Thymus (tissue), 14 donors: ENCODE measurements at places on chromosomes 1 and 21. TPM values are rescaled to one million over a fixed set of nuclear protein-coding genes. Genes with fewer than 3 reads are reported as not detected.
A peak's percentile ranks its signal among the peaks of the same experiment; 100 is the strongest.

MYOM3 gene
- 1.5 TPM for total RNA-seq

KCNH1 gene
- 0.85 TPM for total RNA-seq

PPCS gene
- total RNA-seq: 49.8 TPM

KIF21B gene
- 8.2 TPM for total RNA-seq

SNX7 gene
- total RNA-seq: 6.0 TPM

NID1 gene
- total RNA-seq: 4.6 TPM

PAFAH2 gene
- 73.1 TPM for total RNA-seq

VTCN1 gene
- 0.09 TPM for total RNA-seq

SMCP gene
- not detected for total RNA-seq

LCE3E gene
- total RNA-seq: not detected

DNA sequence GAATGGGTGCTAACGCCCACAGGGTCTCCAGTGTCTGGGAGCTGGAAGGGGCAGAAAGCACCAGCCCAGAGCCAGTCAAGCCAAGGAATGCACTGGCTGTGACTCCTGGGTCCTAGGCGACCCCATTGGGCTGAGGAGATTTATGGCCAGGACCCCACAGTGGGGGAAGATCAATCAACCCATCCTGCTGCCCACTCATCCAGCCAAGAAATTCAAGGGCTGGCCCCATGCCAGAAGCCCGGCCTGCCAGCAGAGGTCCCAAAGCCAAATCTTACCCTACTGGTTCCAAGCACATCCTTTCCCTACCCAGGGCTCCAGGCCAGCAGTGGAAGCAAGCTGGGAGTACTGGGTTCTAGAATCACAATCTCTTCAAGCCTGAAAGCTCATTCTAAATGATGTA is 6.8 kb upstream of the PDZK1IP1 start:
- no peak for DNase-seq
- no peak overlapping the region for H3K4me3 ChIP-seq
- no peaks in the 10 kb centered on the region for H3K4me1 ChIP-seq

- DNase-seq: no peak
- H3K4me1 ChIP-seq: no peaks in the 10 kb centered on the region
- H3K4me3 ChIP-seq: no peak overlapping the region
- H3K27ac ChIP-seq: no peak overlapping the region
Observed at GRCh38 chr1:178021950-178022349, 52.1 kb upstream of the SEC16B start.

DNA sequence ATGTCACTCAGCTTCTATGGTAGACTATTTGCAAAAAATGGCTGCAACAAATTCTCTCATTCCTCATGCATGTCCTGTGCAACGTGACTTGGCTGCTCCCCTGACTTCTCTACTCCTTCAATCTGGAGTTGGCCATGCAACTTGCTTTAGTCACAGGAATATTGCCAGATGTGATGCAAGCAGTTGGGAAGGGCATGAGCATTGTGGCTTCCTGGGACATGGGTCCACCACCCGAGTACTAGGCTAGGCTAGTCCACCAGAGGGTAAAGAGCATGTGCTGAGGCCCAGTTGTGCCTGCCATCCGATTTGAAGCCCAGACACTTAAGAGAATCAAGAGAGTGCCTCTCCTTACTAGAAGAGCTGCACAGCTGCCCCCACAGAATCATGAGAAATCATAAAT is 89.6 kb downstream of the DSCAM start:
- H3K27me3 ChIP-seq: no peaks in the 10 kb centered on the region
- DNase-seq: no peak
- no peak overlapping the region for H3K4me3 ChIP-seq
- H3K36me3 ChIP-seq: no peaks in the 10 kb centered on the region
- no peaks in the 10 kb centered on the region for H3K4me1 ChIP-seq

DNA sequence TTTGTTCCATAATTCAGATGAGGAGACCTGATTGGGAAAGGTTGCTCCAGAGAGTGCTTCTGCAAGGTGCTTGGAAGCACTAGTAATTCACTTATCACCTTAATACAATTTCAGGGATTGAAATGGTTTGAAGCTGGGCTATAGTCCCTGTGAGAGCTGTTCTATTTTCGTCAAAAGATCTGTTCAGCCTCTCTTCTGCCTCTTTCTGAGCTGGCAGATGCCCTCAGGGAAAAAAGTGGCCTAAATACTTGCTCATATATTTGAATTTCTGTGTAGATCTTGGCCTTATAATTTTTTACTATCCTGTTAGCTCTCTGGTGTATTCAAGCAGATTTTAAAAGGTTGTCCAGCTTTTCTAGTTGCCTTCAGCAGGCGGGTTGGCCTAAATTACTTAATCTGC is 22.3 kb downstream of the C1orf146 start:
- no peak overlapping the region for H3K4me3 ChIP-seq
- no peak for DNase-seq
- no peak overlapping the region for H3K27ac ChIP-seq
- H3K36me3 ChIP-seq: no peaks in the 10 kb centered on the region
- no peaks in the 10 kb centered on the region for H3K27me3 ChIP-seq

- no peaks in the 10 kb centered on the region for H3K36me3 ChIP-seq
- H3K4me1 ChIP-seq: no peaks in the 10 kb centered on the region
- no peak overlapping the region for H3K4me3 ChIP-seq
- no peak for DNase-seq
- H3K27ac ChIP-seq: no peak overlapping the region
- no peaks in the 10 kb centered on the region for H3K27me3 ChIP-seq
Observed at GRCh38 chr1:74714429-74715235, 18.2 kb downstream of the CRYZ start.

DNA sequence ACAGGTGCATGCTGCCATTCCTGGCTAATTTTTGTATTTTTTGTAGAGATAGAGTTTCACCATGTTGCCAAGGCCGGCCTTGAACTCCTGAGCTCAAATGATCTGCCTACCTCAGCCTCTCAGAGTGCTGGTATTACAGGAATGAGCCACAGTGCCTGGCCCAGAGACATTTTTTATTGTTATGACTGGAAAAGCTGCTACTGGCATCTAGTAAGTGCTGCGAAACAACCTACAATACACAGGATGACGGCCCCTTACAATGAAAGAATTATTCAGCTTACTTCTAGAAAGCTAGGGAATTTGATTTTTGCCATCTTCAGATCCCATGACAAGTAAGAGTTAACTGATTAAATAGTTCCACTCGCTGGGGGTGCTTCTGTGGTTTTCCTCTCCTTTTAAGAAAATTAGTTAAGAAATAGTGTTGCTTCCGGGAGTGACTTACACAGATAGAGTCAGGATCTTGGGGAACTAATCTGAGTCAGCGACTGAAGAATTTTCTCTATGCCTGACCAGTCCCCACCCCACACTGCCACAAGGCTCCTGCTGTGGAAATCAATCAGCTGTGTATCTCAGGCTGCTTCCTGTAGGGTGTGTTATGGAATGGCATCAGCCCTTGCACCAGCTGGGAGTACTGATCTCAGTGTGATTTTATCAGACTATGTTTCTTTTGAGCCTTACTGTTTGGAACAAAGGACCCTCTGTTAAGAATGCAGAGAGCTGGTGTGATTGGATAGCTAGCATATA is 93.0 kb upstream of the BMP8A start:
- no peak overlapping the region for H3K4me3 ChIP-seq
- no peaks in the 10 kb centered on the region for H3K27me3 ChIP-seq
- DNase-seq: no peak
- peaks cover 13% of the 10 kb centered on the region for H3K4me1 ChIP-seq
- H3K36me3 ChIP-seq: no peaks in the 10 kb centered on the region

DNA sequence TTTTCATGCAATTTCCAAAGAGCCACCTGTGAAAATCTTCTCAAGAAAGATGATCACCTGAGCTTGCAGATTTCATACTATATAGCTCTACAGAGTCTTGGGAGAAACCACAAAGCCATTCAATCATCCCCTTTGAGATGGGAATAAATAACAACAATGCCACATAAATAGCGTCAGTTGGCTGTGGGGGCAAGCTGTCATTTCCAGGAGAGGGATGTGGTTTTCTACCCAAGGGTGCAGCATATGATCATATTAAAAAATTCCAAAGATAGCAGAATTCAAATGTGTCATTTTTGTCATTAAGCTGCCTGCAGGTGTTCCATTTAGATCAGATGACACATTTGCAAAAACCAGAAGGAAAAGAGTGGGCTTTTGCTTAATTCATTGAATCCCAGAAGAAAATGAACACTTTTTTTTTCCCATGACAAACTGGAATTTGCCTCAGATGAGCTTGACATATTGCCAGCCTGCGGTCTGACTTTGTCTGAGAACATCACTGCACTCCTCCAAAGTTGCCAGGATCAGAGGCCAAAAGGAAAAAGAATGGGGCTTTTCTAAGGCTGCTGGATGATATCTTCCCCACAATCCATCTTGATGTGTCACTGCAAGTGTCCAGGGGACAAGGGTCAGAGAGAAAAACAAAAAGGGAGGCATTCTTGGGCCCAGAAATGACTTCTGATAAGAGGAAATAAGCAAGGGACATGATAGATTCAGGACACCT is 314.1 kb upstream of the USP25 start:
- no peak overlapping the region for H3K27ac ChIP-seq
- no peak for DNase-seq
- no peaks in the 10 kb centered on the region for H3K36me3 ChIP-seq

GRCh38 chr1:156511644-156512043 is 11.1 kb upstream of the MEF2D start:
- DNase-seq: no peak
- H3K27ac ChIP-seq: no peak overlapping the region
- no peaks in the 10 kb centered on the region for H3K27me3 ChIP-seq
- no peak overlapping the region for H3K4me3 ChIP-seq
- no peaks in the 10 kb centered on the region for H3K36me3 ChIP-seq

DNA sequence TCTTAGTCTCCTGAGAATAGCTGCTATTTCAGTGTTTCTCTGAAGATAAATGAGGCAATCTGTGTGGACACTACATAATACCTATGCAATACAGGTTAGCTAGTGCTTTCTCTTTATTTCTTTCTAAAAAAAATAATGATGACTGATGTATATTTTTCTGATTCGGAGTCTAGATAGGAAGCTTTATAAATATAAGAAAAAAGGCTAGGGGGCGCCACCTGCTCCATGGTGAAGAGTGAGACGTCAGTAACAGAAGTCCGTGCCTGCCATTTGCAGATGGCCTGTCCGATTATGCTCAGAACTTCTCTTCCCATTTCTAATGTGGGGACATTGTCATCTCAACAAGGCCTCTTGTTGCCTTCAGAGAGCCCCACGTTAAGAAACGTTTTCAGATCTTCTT is 26.4 kb downstream of the QSOX1 start:
- H3K4me1 ChIP-seq: no peaks in the 10 kb centered on the region
- no peak for DNase-seq
- H3K36me3 ChIP-seq: peaks cover 13% of the 10 kb centered on the region
- H3K27me3 ChIP-seq: no peaks in the 10 kb centered on the region
- H3K4me3 ChIP-seq: no peak overlapping the region
- no peak overlapping the region for H3K27ac ChIP-seq

GRCh38 chr1:2584686-2585317 is 1.8 kb upstream of the PRXL2B start:
- DNase-seq: no peak
- H3K27ac ChIP-seq: peak overlapping the region; percentile 100
- H3K4me3 ChIP-seq: peak overlapping the region; percentile 83
- H3K4me1 ChIP-seq: peaks cover 5% of the 10 kb centered on the region
- no peaks in the 10 kb centered on the region for H3K27me3 ChIP-seq

DNA sequence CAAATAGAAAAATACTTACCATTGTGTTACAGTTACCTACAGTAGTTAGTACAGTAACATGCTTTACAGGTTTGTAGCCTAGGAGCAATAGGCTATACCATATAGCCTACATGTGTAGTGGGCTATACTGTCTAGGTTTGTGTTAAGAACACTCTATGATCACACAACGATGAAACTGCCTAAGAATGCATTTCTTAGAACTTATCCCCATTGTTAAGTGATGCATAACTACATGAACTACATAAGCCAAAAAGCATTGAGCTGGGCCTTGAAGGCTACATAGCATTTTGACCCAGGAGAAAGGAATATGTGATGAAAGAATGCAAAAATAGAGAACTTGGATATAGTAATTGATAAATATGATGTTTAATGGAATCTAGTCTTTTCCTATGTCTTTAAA is 46.4 kb upstream of the JUN start:
- H3K4me3 ChIP-seq: no peak overlapping the region
- no peaks in the 10 kb centered on the region for H3K36me3 ChIP-seq
- no peaks in the 10 kb centered on the region for H3K4me1 ChIP-seq
- no peaks in the 10 kb centered on the region for H3K27me3 ChIP-seq
- H3K27ac ChIP-seq: no peak overlapping the region
- no peak for DNase-seq

DNA sequence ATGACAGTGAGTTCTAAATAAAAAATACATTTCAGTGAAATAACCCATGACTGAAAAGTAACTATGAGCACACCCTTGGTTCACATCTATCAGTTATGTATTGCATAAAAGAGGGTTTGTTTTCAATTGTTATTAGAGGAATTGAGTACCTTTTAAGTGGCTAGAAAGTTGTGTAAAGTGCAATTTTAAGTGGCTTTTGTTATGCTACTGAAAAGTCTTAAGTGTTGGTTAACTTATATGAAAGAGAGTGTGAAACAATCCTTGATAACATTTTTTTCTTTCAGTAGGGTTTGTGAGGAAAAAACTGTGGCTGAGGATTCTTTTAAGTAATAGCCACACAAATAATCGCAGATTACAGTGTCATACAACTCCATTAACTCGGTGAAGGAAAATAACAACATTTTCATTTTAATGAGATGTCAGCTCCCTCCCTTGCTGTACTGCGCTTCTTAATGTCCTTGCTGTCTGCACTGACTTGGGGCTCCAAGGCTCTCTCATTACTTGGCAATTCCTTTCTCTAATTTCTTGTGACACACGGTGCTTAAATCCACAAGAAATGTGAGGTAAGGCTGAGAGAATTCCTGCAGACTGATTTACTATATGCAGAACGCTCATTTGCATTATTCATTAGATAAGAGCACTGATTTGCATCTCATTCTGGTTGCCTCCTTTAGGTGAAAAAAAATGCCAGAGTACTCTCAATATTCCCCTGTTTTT is 40.6 kb downstream of the NTNG1 start:
- H3K27me3 ChIP-seq: no peaks in the 10 kb centered on the region
- no peak overlapping the region for H3K4me3 ChIP-seq
- no peak overlapping the region for H3K27ac ChIP-seq
- no peaks in the 10 kb centered on the region for H3K36me3 ChIP-seq
- no peak for DNase-seq
